ENCODE measurements at places on chromosomes 3 and 15.

GRCh38 chr3:30733209-30733608 lies 126.8 kb downstream of the TGFBR2 start:
- DNase-seq = no peak

- no peak for DNase-seq
Observed at GRCh38 chr3:126480206-126480605, 4.5 kb upstream of the ZXDC start.

DNA sequence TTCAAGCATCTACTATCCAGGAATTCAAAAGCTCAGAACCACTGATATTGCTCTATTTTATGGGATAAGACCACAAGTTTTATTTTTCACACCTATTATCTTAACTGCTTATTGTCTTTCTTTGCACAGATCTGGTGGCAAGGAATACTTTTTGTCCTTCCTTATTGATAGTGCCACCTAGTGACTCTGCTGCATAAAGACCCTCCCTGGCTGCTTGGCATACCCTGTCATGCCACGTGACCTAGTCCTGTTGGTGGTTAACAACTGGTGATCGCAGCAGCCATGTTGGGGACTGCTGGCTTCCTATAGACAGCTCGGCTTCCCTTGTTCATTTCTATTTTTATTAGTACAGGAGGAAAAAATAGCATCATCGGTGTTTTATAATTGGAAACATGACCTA lies 236.3 kb downstream of the MEX3B start:
- no peak for DNase-seq

GRCh38 chr15:25416693-25417092 lies 22.1 kb downstream of the UBE3A start:
- DNase-seq = no peak

DNA sequence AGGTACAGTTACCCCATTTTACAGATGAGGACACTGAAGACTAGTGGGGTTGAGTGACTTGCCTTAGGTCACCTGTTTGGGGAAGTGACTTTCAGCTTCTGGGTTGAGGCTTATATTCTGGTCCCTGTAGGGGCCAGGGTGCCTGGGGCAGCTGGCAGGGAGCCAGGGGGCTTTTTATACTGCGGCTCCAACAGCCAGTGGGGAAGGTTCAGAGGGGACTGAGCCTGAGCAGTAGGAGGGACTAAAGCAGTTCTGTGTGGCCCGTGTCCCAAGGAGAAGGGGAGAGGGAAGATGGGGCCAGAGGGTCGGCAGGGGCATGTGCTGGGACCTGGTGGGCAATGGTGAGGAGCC lies 37.7 kb downstream of the SLC6A6 start:
- no peak for DNase-seq

DNA sequence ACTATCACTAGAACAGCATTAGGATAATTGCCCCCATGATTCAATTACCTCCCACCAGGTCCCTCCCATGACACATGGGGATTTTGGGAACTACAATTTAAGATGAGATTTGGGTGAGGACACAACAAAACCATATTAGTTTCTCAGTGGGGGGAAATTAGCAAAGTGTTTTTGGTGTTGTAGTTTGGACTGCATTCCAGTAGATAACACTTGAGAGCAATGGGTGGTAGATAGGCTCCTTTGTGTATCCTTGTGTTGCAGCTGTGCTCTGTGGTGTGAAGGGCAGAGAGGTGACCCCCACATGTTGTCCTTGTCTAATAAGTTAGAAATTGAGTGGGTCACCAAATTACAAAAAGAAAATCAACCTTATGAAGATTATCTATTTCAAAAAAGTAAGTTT lies 223.8 kb downstream of the SATB1 start:
- DNase-seq = no peak

DNA sequence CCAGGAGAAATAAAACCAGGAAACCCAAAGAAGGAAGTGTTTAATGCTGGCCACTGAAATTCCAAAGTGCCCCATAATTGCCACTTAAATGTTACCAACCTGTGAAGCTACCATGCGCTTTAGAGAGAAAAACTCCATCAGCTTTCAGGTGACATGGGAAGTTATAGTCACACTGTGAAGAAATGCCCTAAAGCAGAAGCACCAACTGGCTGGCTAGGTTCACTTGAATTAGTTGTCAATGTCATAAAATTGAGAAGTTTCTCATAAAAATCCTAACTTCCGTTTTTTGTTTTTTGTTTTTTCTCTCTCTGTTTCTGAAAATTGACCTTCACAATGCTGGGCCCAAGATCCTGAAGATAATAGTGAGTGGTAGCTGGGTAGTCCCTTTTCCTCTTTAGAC lies 167.9 kb upstream of the CTNNB1 start:
- DNase-seq = no peak

DNA sequence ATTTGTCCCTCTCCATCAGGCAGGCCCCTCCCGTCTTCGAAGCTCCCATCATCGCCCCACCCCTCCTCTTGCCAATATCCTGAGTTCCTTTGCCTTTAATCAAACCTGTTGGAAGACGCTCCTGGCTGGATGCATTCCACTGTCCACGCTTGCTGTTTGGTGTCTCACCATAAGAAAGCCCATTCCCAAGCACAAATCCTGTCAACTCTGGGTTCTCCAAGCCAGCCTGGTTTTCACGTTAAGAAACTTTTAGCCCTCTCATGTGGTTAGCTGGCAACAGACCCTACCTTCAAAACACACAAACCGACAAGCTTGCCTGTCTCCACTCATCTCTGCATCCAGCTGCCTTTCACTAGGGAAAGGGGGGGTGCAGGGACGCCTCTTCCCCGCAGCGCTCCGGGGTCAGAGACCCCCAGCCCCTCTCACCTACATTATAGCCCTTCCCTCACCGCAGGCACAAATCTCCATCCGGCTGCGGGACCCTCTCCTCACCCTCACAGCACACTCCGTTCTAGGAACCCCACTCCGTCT lies 1.1 kb downstream of the GORASP1 start:
- peak; percentile 48 for DNase-seq

DNA sequence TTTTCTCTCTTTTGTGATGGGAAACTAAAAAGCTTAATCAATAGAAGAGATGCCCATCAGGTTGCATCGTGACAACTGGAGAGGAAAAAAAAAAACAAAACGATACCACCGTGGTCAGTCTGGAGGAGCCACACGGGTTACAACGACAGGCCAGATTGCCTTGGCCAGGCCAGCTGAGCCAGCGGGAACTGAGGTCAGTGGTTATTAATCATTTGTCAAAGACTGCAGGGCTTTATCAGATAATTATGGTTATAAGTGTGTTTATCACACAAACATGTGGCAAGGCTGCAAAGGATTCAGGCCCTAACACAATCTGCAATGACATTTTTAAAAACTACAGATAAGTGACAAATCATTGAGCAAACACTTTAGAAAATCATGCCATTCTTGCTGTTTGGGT lies 135.0 kb upstream of the FAM3D start:
- DNase-seq = no peak

DNA sequence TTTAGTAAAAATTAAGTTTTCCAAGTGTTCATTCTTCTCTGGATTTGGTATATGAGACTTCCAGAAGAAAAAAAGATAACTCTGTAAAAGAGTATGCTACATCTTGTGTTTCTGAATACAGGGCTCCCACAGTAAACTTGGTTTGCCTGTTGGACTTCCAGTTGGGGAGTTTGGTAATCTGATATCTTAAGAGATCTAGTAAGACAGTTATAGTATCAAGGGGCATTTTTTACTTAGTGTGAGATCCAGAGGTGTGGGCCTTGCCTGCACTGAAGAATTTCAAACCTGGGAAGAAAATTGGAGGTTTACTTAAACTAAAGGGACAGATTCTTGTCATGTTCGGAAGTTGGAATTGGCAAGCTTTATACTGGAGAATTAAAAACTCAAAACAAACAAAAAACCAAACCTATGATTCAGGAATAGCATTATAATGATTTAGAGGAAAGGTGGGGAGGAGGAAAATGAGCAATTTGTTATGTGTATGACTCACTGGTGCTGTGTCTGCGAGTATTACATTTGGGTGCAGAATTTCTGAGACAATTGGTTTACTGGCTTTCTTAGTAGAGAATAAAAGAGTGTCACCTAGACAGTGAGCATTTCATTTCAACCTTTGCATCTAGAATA lies 58.9 kb upstream of the ULK4 start:
- peak; percentile 81 for DNase-seq

GRCh38 chr3:181609030-181609767 lies 102.5 kb upstream of the SOX2 start:
- DNase-seq = no peak

- DNase-seq = no peak
Observed at GRCh38 chr15:79376383-79376782, 55.8 kb upstream of the MINAR1 start.

DNA sequence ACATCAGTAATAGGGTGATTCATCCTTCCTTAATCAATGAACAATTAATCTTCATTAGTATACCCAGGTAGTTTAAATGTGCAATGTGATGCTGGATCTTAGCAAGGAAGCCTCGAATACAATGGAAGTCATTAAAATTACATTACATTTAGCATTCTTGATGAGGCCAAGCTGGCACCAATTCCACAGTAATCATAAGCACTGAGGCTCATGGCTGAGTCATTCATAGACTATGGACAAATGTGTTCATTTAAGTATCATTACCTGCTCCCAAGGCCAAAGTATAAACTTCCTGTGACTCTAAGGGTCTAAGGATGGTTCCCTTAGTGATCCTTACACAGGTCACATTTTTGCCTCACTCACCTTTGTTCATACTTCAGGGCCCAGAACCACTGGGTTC lies 266.4 kb upstream of the CDIN1 start:
- no peak for DNase-seq

DNA sequence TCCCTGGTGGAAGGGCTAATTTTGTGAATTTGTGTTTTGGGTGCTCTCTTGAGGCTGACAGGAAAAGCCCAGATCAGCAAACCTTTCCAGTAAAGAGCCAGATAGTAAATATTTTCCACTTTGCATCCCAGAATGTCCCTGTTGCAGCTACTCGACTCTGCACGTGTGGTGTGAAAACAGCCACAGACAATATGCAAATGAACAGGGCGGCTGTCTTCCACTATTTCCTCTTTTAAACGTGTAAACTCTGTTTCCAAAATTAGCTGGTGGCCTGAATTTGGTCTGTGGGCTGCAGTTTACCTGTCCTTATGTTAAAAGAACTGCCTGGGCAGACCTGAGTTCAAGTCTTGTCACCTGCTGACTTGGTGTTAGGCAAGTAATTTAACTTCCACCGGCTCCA lies 202.7 kb downstream of the EDEM1 start:
- DNase-seq = no peak

DNA sequence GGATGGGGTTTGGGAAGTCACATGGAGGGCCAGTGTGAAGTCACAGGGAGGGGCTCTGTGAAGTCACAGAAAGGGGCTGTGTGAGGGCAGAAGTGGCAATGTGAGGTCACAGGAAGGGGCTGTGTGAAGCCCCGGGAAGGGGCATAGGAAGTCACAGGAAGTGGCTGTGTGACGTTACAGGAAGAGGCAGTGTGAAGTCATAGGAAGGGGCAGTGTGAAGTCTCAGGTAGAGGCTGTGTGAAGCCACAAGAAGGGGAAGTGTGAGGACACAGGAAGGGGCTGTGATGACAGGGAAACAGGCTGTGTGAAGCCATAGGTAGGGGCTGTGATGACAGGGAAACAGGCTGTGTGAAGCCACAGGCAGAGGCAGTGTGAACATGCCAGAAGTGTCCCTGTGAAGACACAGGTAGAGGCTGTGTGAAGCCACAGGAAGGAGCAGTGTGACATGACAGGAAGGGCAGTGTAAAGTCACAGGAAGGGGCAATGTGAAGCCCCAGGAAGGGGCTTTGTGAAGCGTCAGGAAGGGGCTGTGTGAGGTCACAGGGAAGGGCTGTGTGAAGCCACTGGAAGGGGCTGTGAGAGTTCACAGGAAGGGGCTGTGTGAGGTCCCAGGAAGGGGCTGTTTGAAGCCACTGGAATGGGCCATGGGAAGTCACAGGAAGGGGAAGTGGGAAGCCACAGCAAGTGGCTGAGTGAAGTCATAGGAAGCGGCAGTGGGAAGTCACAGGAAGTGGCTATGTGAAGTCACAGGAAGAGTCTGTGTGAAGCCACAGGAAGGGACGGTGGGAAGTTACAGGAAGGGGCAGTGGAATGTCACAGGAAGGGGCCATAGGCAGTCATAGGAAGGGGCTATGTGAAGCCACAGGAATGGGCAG lies 37.1 kb downstream of the GASK1A start:
- no peak for DNase-seq

DNA sequence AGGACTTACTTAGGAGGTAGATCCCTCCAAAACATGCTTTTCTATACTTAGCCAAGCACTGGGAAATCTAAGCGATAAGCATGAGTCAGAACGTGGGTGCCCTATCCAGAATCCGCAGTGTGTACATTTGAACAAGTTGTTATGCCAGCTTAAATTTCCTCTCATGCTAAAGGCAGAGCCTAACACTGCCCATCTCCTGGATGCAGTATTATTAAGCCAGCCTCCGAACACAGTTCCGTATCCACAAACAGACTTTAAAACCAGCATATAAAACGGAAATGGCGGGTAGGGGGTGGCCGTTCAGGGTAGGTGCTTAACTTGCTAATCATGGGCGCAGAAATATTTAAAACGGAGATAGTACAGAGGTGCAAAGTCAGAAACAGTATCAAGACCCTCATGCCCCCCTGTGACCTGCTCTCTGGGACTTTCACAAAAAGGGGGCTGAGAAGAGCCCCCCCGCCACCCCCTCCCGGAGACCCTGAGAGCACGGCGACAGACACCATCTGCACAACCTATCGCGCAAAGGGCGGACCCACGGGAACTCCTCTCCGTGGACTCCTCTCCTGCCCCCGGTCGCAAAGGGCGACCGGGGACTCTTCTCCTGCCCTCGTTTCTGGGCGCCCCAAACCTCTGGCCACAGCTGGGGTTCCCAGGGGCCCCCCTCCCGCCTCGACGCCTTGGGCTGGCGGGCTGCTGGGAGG lies 889 bp upstream of the LRRIQ4 start:
- peak; percentile 77 for DNase-seq

GRCh38 chr3:30795176-30795575 lies 99.3 kb downstream of the GADL1 start:
- DNase-seq = no peak

DNA sequence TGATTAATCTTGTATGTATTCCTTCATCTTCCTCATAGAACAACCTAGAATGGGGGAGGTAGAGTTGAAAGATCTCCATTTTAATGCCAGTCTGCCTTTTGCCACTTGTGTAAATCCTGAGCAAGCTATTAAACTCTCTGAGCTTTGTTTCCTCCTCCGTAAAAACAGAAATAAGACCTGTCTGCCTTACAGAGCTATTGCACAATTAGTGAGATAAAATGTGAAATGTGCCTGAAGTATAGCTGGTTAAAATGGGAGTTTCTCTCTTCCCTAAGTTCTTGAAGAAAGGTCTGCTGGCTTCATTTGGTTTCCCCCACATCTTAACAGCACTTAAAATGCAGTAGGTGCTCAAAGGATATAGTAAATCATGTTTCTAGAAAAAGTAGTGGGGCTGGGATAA lies 19.0 kb downstream of the ALDH1A2 start:
- no peak for DNase-seq

- no peak for DNase-seq
Observed at GRCh38 chr3:149417174-149417573, 39.7 kb upstream of the TM4SF1 start.

- DNase-seq = no peak
Observed at GRCh38 chr3:37935290-37935668, 55.3 kb upstream of the VILL start.

DNA sequence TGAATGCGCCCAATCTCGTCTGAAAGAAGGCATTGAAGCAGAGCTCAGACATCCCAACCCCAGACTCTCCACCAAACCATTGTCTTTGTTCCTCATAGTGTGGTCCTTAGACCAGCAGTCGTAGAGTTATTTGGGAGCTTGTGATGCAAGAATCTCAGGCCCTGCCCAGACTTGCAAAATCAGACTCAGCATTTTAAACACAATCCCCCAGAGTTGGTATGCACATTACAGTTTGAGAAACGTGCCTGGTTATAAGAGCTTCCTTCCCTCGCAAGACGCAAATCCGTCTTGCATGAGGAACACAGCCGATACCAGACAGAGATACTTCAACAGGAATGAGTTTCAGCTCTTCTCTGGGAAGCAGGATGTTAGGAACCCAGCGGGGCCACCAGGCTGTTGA lies 38.9 kb upstream of the IREB2 start:
- DNase-seq = no peak

All from RKO (cell line).